Cerebellar cortex (tissue), 1 donor: ENCODE measurements at places on chromosomes 7 and 10.

DNA sequence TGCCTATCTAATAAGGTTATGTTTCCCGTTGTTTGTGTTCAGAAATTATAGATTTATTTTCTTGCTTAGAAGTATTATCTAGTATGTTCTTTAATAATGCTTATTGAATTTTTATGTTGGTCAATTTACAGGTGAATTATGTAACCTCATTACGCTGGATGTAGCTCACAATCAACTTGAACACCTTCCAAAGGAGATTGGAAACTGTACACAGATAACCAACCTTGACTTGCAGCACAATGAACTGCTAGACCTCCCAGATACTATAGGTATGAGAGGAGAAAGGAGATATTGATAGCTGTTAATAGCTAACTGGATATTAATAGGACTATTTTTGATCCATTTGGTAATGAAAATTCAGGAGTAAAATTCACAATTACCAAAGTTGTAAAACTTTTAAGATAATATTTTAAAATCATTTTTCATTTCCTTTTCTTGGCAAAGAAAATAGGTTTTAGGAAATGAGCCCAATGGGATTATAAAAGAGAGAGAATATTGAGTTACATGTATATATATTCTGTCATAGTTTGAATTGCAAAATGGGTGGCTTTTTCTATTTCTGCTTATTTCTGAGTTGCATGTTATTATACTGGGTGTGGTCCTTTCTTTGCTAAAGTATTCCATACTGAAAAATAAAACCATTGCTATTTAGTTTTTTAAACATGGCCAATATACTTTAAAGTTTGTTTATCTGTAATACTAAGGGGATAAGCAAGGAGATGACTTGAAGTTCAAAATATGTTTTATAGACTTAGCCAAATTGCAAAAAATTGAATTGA, 66.3 kb downstream of the SHOC2 start:
- peak; percentile 14 for DNase-seq

- no peak for DNase-seq
Observed at GRCh38 chr10:78609976-78610375, 458.8 kb upstream of the ZMIZ1 start.

GRCh38 chr10:26689399-26689798, 8.1 kb upstream of the PDSS1 start:
- no peak for DNase-seq

- no peak for DNase-seq
Observed at GRCh38 chr10:43409385-43410109, 561 bp upstream of the HNRNPF start.

- DNase-seq: no peak
Observed at GRCh38 chr10:44382131-44382858, 2.6 kb downstream of the CXCL12 start.

- DNase-seq: no peak
Observed at GRCh38 chr10:112805254-112805590, 144.8 kb upstream of the TCF7L2 start.

GRCh38 chr10:66440568-66440967, 485.3 kb upstream of the LRRTM3 start:
- no peak for DNase-seq

DNA sequence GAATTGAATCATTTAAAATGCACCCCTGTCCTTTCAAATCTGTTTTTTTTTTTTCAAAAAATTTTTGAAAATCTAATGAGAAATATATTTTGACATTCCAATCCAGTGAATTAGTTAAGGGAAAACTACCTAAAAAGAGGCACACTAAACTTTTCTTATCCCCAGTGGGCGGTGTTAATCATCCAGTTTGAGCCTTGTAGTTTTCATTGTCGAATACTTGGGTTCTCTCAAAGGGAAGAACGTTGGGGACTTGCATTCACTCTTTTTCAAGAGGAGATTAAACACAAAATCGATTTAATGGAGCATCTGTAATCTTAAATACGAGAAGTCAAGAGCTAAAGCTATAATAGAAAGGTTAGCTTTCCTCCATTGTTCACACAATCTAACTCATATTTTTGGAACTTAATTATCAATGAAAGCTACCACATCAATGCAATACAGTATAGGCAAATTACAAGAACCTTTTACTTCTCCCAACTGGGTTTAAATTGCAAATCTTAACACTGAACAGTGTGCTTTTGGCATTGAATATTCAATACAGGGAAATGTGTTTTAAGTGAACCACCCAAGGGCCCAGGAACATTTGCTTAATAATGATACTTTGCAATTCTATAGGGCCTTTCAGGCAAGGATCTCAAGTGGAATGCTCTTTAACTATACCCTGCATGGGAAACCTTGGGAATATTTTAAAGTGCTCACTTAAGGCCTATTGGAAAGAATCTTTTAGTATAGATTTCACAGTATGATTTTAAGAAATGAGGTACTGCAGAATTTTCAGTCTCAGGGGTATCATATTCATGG, 13.1 kb upstream of the SP8 start:
- no peak for DNase-seq

- DNase-seq: no peak
Observed at GRCh38 chr7:50321487-50322067, 17.1 kb downstream of the IKZF1 start.

DNA sequence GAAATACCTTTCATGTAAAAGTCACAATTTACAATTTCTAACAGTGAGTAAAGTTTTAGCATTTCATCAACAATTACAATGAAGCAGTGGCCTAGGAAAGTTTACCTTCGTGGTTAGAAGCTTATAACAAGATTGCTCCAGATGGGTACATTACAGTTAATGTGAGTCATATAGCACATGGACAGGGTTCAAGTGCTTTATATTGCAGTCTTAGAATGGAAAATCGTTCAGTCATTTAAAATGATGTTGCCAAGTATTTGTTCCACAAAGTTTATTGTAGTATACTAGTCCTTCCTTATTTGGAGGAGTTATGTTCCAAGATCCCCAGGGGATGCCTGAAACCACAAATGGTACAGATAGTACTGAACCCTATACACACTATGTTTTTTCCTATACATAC, 174.6 kb upstream of the TARP start:
- no peak for DNase-seq

DNA sequence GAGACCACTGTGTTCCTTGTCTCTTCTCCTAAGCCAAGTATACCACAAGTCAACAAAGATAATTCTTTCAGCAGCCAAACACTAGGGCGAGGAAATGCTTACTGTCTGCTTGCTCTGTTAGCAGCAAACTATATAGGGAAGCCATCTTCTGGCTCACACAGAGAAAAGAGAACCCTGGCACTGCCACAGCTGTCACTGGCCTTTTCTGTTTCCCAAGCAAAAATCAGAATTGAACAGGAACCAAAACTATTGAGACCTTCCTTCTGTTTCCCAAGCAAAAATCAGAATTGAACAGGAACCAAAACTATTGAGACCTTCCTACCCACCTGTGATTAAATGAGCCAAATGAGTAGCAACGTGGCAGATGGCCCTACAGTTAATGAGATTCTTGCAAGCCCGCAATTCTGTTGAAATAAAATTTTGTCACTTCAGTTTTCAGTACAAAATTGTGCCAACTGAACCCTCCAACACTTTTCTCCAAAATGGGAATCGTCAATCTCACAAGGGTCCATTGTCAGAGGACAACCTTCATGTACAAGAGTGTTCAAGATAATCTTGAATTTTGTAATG, 54.5 kb downstream of the LRRTM3 start:
- peak; percentile 88 for DNase-seq

GRCh38 chr7:124497176-124497575, 268.4 kb downstream of the GPR37 start:
- DNase-seq: no peak

GRCh38 chr7:122143376-122143750, 686 bp downstream of the AASS start:
- DNase-seq: no peak

- DNase-seq: no peak
Observed at GRCh38 chr10:131703541-131703940, 197.3 kb upstream of the PPP2R2D start.

- no peak for DNase-seq
Observed at GRCh38 chr10:78752708-78753107, 316.1 kb upstream of the ZMIZ1 start.

GRCh38 chr7:152054367-152055230, 29.1 kb downstream of the GALNT11 start:
- no peak for DNase-seq

- DNase-seq: no peak
Observed at GRCh38 chr10:29646238-29646902, 11.6 kb upstream of the SVIL start.

DNA sequence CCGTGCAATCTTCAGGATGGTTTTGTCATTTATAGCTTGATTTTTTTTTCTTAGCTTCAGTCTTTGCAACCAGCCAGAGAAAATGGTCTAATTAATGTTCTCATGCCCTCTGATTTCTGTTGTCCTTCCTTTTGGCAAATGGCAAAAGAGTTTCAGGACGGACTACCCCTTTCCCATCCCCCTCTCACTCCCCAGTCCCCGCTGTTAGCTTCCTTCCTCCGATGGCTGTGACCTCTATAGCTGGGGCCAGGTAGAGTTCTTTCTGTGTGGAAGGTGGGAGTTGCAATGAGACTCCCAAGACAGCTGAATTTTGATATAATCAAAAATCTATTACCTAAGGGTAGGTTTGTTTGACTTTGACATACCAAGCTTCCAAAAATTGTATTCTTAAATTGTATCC, 362.0 kb downstream of the PAXIP1 start:
- no peak for DNase-seq

- DNase-seq: no peak
Observed at GRCh38 chr7:128395748-128396147, 14.0 kb downstream of the IMPDH1 start.

- no peak for DNase-seq
Observed at GRCh38 chr10:480928-481552, 208.4 kb downstream of the DIP2C start.
